ENCODE measurements at places on chromosomes 1 and 21.

GRCh38 chr1:182249201-182249676 lies 142.4 kb downstream of the GLUL start:
- no peak for DNase-seq

DNA sequence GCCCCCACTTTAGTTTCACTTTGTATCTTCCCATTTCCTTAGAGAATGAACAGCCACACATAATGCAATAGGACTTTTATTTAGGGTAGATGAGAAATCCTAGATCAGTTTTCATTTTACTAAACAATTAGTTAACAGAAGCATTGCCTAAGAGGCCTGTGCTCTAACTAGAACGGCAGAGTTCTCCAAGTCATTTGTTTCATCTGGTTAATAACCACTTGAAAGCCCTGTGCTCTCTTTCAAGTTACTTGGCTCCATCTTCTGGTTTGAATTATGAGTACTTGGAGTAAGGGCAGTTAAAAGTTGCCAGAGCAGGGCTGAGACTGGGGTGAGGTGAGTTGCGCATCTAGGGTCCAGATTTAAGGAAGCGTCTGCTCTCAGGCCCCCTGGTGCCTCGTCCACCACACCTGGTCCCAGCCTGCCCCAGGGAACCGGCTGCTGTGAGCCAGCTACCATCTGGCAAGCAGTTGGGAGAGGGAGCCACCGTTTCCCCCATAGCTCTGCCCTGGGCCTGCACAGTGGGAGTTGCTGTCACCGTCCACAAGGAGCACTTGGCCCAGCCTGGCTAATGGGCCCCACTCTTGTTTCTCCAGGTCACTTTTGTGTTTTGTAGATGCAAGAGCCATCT lies 18.1 kb upstream of the SLC44A3 start:
- DNase-seq = no peak

- no peak for DNase-seq
Observed at GRCh38 chr1:229127301-229127700, 143.6 kb upstream of the RAB4A start.

DNA sequence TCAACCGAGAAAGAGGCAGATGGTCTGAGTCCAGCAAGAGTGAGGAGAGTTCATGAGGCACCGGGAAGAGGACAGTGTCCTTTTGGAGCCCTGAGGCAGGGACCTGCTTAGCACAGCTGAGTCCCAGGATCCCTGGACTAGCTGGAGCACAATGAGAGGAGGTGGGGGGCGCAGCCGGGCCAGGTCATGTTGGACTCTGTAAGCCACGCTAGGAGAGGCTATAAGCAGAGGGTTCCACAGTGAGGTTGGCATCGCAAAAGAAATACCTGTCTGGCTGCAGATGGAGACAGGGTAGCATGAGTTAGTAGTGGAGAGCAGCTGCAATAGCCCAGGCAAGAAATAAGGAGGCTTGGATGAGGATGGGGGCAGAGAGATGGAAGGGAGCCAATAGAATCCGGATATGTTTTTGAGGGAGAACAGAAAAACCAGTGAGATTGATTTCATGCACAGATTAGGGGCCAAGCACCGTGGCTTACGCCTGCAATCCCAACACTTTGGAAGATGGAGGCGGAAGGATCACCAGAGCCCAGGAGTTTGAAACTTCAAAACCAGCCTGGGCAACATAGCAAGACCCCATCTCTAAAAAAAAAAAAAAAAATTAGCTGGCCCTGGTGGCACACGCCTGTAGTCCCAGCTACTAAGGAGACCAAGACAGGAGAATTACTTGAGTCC lies 98.2 kb downstream of the DHRS3 start:
- no peak for DNase-seq

GRCh38 chr1:100536031-100536430 lies 1.9 kb upstream of the GPR88 start:
- no peak for DNase-seq

DNA sequence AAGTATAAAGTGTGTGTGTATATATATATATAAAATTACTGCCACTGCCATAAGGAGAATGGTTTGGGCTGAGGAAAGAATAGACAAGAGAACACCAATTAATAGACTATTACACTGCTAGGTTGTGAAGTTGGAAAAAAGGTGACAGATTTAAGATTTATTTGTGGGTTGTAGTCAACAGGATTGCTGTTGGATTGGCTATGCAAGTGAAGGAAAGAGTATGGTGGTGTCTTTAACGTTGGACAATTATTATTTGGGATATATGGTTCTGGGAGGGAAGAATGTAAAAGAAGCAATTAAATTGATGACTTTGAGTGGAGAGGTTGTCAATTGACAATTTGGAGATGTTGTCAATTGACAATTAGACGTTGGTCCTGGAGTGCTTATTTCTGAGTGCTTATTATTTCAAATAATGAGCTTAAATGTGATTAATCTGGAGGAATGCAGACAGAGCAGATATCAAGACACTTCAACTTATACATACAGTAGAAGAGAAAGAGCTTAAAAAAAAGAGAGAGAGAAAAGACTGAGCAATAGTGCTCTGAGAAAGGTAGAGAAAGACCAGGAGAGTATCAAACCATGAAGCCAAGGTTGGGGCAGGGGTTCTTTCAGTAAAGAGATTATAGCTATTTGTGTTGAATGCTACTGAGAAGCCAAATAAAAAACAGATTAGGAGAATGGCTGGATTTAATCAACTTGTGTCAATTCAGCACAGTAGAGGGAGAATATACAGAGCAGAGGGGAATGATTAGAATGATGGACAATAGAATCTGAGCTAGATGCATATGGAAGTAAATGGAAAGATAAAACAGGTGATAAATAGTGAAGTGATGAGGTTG lies 9.7 kb downstream of the PTGS2 start:
- no peak for DNase-seq

- DNase-seq = no peak
Observed at GRCh38 chr21:33971492-33972013, 55.9 kb upstream of the ATP5PO start.

GRCh38 chr1:869499-870244 lies 54.1 kb upstream of the SAMD11 start:
- peak; percentile 98 for DNase-seq

DNA sequence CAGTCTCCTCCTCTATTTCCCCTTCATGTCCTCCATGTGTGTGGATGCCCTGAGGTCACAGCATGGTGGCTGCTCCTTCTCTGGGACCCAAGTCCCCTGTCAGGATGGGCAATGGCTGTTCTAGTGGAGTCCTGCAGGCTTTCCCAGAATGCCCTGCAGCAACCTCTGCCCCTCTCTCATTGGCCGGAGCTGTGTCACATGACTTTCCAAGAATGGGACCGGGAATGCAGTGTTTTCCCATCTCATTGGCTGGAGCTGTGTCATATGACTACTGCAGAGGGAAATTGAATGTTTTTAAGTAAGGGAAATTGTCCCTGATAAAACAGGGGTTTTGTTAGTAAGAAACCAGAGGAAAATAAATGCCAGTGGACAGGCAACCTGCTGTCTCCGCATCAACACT lies 365.9 kb downstream of the PTPRU start:
- no peak for DNase-seq

DNA sequence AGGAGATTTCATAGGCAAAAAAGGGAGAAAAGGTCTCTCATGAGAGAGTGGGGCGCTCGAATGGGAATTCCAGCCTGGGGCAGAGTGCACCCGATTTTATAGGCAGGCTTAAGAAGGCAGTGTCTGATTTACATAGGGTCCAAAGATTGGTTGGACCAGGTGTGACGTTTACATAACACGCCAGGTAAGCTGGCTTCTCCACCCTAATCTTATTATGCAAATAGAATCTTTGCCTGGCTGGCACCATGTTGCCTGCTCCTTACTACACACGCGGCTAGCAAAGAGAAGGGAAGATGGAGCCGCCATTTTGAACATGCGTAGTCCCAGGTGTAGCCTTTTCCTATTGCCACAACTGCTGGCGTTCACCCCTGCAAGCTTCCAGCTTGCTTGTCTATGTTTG lies 103.7 kb downstream of the SLC16A1 start:
- DNase-seq = no peak

- DNase-seq = peak; percentile 83
Observed at GRCh38 chr21:45033791-45034555, 40.4 kb upstream of the ADARB1 start.

GRCh38 chr1:154485106-154485505 lies 16.9 kb upstream of the TDRD10 start:
- DNase-seq = no peak

- DNase-seq = no peak
Observed at GRCh38 chr1:209544098-209544497, 39.4 kb upstream of the CAMK1G start.

DNA sequence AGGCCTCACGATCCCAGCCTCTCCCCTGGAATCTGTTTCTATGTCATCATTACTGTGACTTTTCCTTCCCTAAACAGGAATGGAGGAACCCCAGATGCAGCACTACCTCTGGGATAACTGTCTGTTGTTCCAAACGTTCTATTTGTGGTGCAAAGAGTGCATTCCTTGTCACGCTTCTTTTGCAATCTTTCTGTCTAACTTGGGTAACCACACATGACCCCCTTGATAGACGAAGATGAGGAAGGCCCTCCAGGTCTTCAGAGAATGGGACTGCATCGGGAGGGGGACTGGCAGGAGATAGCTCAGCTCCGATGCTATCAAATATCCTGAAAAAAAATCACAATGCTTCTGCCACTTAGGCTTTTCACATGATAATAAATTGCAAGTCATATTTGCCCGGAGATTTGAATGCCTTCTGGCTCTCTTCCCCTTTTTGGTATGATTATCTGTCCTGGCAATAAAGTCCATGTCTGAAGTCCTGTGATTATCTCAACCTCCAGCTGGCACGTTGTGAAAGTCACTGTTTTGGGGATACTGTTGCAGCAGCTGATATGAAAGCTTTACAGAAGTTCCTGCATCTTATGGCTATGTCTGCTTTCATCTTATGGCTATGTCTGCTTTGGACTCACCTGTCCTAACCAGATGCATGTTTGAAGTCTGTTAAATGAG lies 148.7 kb upstream of the LMO4 start:
- DNase-seq = peak; percentile 16

GRCh38 chr1:79667848-79668696 lies 661.5 kb upstream of the ADGRL4 start:
- DNase-seq = no peak

DNA sequence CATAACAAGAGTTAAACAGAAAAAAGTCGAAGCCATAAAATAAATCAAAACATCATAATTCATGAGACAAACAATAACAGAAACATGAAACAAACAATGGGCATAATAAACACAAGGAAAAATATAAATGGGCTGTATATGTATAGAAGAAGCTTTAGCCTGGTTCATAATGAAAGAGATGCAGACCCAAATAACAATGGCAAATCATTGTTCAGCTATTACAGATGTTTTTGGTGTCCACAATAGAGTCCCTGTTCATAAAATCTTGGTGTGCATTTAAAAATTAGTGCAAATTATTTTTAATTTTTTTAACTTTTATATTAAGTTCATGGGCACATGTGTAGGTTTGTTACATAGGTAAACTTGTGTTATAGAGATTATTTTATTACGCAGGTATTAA lies 1185.9 kb upstream of the B3GALT2 start:
- DNase-seq = no peak

GRCh38 chr1:23477359-23478144 lies 6.4 kb downstream of the ASAP3 start:
- no peak for DNase-seq

DNA sequence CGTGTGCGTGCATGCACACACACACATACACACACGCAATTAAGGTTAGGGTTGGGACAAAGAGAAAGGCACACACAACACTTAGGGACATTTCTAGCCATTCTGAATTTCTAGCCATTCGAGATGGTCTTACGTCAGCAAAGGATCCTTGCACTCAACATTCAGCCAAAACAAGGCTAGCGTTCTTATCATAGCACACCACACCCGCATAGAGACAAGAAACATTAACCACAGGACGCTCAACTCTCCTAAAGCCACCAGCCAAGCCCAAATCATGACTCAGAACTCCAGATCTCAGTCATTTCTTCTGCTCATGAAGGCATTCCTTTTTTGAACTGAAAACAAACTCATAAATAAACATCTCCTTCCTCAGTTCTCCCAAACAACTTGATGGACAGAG lies 106.8 kb downstream of the LMO4 start:
- DNase-seq = no peak

DNA sequence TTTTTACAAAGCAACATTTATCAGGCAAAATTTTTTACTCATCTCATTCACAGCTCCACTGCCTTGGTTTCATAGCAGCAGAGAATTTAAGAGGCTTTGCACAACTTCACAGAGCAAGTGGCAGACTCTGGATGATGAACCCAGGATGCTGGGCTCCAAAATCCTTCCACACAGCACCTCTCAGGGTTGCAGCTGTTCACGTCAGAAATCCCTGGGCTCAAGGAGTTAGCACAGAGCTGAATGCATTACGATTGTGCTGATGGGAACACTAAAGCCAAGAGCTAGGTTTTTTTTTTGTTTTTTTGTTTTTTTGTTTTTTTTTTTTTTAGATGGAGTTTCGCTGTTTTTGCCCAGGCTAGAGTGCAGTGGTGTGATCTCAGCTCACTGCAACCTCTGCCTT lies 2.4 kb upstream of the HTR6 start:
- no peak for DNase-seq

DNA sequence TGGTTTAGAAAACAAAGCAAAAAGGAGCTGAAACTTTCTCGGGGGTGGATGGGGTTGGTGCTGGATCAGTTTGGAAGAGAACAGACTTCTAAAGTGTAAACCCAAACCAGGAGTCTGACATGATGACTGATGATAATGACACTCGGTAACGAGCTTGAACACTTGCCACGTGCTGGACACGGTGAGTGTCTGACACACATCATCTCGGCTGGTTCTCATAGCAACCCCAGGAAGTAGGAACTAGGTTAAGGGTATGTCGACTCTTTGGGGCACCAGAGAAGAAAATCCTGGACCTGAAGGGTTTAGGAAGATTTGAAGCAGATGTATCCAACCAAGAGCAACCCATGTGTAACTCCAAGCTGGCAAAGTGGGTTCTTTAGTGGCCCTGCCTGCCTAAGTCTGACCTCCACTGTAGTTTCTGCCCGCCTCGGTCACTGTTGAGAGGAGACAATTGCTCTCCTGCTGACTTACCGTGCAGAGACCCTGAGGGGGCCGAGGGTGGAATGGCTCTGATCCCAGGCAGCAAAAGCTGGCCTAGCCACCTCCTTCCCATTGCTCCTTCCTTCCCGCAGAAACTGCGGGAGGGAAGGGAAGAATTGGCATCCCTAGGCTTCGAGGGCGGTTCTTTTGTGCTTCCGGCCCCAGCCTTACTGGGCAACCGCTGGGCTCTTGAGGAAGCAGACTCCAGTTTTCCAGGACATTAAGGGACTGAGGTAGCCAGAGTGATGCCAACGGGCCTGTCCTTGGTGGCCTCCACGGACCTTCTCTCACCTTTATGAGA lies 156.0 kb downstream of the TOMM20 start:
- no peak for DNase-seq

GRCh38 chr1:6638226-6638625 lies 13.6 kb downstream of the THAP3 start:
- peak; percentile 24 for DNase-seq

GRCh38 chr21:25776440-25776839 lies 41.7 kb downstream of the GABPA start:
- DNase-seq = no peak

- peak; percentile 5 for DNase-seq
Observed at GRCh38 chr1:96808191-96808590, 86.6 kb downstream of the PTBP2 start.
